ENCODE measurements at places on chromosomes 7 and 10. TPM values are rescaled to one million over a fixed set of nuclear protein-coding genes. Genes with fewer than 3 reads are reported as not detected.

C10orf90 gene
- 2.8 TPM for total RNA-seq

ADCYAP1R1 gene
- 0.05 TPM for total RNA-seq

CCDC172 gene
- total RNA-seq, result not detected

OR2A1 gene
- total RNA-seq, result not detected

TMEM184A gene
- total RNA-seq, result 8.7 TPM

FUOM gene
- 12.8 TPM for total RNA-seq

PTPRE gene
- total RNA-seq, result 3.0 TPM

HERPUD2 gene
- total RNA-seq, result 19.3 TPM

RPEL1 gene
- total RNA-seq, result not detected
